Activated CD8-positive, alpha-beta memory T cell treated with anti-CD3 and anti-CD28 coated beads for 1 hour (primary cell): ENCODE measurements at places on chromosomes 7 and 10.

GRCh38 chr7:45037876-45038275 lies 37.9 kb downstream of the CCM2 start:
- no peak for DNase-seq

- no peak for DNase-seq
These were observed 24.8 kb downstream of the KCNH2 start for GRCh38 chr7:150953061-150953997.

- no peak for DNase-seq
These were observed 730.6 kb upstream of the IGFBP3 start for GRCh38 chr7:46651561-46652088.

GRCh38 chr7:11319491-11320274 lies 346.0 kb downstream of the PHF14 start:
- no peak for DNase-seq

- DNase-seq = no peak
These were observed 1024.8 kb downstream of the LRMDA start for GRCh38 chr10:76456197-76456596.

DNA sequence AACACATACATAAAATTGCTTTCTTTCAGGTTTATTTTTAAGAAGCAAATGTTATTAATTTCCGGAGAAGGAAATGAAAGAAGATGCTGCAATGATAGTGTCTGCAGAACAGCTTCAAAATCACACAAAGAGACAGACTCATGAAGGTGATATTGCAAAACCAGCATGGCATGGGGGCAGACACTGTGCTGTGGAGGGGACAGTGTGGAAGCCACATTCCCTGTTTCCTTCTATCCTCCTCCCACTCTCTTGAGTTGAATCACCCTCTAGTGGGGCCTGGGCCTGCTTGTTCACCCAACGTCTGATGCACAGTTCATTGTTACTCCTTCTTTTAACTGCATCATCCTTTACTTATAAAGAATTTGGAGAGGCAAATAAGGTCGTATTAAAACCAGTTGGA lies 104.0 kb upstream of the INSIG1 start:
- DNase-seq = no peak

GRCh38 chr7:133978502-133979295 lies 148.4 kb upstream of the LRGUK start:
- DNase-seq = no peak

- no peak for DNase-seq
These were observed 27.3 kb downstream of the MTURN start for GRCh38 chr7:30162133-30162532.

GRCh38 chr7:149869867-149870266 lies 3.9 kb upstream of the ATP6V0E2 start:
- no peak for DNase-seq

- DNase-seq = no peak
These were observed 132.1 kb downstream of the NRBF2 start for GRCh38 chr10:63265222-63265617.

DNA sequence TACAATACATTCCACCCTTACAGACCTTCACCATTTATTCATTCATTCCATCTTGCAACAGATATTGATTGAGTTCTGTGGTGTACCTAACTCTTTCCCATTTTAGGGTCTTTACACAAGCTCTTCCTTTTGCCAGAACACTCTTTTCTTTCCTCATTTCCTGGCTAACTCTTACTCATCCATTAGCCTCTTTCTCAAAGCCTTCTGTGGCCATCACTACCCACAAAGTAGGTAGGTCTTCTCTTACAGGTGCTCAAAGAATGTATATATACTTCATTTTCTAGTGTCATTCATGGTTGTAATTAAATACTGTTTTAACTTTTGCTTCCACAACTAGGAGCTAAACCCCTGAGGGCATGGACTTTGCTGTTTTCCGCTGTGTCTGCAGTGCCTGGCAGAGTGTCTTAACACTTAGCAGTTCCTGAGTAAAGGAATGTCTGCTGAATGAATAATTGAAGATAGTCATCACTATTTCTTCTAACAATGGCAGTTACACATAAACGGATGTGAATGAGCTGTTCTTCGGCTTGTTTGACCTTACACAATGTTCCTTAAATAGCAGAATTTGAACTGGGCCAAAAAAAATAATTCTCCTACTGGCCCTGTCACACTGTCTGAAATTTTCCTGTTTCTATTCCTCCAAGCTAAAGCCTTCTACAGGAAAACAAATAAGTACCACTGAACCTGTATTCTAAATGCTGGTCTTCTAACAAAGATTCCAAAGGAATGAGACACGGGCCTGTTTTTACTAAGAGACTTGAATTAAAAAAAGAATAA lies 15.1 kb downstream of the BCAP29 start:
- no peak for DNase-seq

DNA sequence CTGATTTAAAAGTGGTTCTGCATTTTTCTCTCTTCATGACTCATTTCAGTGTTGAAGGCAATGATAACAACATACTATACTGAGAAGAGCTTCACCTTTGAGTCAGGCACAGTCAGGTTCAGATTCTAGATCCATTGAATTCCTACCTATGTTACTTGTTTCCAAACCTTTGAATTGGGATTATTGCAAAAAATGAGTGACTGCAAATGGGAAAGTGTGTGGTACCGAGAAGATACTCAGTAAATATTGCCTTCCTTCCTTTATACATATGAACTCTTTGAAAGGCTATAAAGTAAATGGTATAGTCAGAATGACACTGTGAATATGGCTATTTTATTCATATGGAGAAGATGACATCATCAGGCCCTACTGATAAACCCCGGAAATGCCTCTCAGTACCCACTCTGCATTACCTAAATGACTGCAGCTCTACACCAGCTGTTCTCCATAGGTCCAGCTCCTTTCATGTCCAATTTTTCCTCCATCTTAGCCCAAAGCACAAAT lies 66.7 kb upstream of the FGL2 start:
- DNase-seq = no peak

DNA sequence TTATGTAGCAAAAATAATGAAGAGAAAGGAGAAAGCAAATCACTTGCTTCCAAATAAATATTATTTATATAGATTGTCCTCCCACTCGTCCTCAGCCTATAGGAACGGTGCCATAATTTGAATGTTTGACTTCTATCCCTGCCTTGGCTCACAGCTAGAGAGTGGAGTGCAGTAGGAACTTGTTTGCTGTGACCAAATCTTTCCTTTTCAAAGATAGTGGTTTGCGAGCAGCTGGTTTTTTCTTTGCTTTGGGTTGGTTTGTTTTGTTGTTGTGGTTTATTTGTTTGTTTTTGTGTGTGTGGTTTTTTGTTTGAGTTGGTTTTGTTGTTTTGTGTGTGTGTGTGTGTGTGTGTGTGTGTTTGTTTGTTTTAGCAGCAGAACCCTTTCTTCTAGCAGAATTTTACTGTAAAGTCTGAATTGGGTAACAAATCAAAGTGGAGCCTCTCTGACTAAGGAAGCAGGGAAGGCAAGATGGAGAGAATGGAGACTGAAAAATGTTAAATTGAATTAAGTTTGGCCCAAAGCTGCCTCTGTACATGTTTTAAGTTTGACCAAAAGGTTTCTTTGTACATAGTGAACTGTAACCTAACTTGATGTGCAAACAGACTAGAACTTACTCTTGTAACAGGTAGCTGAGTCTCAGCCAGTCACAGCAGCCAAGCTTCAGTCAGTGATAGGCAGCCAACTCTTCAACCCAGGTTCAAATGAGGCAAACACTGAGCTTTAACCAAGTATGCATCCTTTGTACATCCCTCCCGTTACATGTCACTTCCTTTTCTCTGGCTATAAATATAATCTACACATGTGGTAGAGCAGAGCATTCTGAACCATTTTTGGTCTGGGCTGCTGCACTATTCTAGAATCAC lies 149.5 kb upstream of the LRGUK start:
- DNase-seq = no peak

DNA sequence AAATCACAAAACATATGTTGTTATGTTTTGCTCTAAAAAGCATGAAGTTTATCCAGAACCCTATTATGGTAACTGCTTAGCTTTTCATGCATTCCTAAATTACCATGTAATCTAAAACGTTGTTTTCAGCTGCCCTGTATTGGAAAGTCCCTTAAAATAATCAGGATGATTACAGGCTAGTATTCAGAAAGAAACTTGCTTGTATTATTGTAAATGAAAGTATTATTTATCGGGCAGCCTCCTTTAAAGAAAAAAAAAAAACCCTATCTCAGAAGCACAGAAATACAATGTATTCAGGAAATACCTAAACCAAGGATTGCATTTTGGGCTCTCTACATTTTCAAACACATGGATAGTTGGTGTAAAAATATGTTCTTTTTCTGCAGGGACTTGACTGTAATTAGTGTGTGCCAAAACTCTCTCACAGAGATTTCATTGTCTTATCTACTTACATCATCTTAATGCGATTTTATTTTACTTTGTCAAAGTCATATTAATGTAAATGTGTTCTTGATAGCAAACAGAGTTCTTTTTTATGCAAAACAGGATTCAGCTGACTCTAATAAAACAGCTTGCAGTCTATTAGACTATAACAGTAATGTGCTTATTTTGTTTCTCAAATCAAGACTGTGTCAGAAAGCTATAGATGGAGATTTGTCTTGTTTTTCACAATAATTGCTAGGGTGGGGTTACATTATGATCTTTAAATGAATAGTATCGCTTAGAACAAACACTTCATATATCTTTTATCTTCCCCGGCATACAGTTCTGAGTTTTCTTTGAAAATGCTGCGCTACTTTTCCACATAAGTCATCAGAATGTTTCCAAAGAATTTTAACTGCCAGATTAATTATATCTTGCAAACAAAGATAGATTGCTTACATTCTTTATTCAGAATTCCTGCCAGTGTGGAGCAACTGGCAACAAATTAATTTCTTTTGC lies 65.3 kb upstream of the ARID5B start:
- DNase-seq = no peak

DNA sequence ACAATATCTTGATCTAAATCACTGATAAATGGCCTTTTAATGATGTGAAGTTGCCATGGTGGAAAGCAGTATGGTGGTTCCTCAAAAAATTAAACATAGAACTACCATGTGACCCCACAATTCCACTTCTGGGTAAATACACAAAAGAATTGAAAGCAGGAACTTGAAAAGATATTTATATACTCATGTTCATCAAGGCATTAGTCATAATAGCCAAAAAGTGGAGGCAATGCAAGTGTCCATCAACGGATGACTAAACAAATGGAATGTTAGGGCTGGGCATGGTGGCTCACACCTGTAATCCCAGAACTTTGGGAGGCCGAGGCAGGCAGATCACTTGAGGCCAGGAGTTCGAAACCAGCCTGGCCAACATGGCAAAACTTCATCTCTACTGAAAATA lies 2.0 kb upstream of the DNAJC12 start:
- no peak for DNase-seq

GRCh38 chr10:132396494-132397035 lies 435 bp upstream of the PWWP2B start:
- DNase-seq = peak; percentile 55

DNA sequence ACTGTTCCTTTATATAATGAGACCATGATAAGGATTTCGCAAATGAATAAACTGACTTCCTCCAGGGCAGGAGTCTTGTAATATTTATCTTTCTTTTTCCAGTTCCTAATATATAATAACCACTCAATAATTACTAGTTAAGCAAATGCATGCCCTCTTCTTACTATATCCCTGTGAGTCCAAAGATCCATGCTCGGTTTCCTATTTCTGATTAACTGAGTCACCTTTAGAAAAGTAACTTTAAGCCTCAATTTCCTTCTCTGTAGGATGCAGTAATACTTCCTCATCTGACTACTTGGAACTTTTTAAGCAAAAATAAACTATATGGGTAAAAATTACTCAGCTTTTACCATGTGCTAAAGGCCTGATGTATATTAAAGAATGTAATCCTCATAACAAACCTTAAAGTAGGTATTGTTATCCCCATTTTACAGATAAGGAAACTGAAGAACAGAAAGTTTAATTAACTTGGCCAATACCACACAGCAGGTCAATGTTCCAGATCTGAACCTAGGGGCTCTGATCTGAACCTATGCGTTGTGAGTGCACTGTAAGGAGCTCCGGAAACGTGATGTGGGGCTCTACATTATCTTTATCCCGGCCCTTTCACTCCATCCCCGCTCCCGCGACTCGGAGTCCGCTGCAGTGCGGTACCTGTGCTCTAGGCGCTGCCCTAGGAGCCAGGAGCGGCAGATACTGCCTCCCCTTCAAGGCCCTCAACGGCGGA lies 458 bp downstream of the COX15 start:
- no peak for DNase-seq

GRCh38 chr10:115141254-115141653 lies 48.1 kb downstream of the ATRNL1 start:
- no peak for DNase-seq

DNA sequence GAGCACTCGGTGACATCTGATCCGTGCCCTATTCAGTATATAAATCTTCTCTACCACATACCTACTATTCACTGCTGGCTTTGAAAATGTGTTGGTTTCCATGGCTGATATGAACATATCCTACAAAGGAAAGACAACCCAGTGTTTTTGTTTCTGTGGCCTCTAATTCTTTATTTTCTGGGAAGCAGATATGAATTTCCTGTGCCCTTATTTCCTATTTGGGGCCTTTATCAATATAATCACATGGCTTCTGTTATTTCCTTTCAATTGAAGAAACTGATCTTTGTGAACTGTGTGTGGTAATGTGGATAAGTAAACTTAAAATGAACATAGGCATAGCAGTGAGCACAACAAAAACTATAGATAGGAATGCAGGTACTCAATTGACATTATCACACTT lies 10.6 kb downstream of the CCNJ start:
- no peak for DNase-seq

GRCh38 chr7:6643915-6644625 lies 7.0 kb downstream of the ZNF316 start:
- no peak for DNase-seq

- DNase-seq = no peak
These were observed 519.1 kb upstream of the ANKRD30A start for GRCh38 chr10:36606234-36606839.

DNA sequence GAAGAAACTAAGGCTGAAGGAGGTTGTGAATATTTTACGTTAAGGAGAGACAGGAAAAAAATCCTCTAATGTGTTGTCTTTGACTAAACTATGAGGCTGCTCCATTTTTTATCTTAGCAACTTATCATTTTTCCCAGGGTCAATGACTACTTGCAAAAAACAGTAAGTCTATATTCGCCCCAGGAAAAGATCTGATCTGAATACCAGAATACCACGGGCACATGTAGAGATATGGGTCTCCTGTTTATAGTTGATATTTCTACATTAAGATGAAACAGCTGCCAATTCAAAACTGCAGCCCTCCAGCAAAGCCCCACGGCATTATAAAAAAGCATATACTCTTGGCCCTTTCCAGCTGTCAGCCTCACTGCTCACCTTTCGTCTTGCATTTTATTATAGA lies 358.4 kb downstream of the SH2D4B start:
- no peak for DNase-seq

DNA sequence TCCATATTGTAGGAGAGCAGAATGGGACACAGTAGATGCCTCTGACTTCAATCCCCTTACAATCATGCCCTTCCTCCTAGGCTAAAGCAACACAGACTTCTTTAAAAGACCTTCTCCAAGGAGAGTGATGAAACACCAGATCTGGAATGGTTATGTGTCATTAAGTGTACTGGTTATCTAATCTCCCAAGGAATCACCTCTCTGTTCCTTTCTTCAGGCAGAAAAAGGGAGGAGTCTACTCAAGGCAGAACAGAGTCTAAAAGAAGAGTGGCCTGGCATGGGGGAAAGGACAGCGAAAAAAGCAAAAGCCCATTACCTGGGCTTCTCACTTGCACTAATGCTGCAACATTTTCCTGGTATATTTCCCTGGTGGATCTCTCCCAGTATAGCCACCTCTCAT lies 2.9 kb downstream of the ELMO1 start:
- DNase-seq = no peak
